ENCODE measurements at places on chromosomes 13 and 19. TPM values are rescaled to one million over a fixed set of nuclear protein-coding genes. Genes with fewer than 3 reads are reported as not detected.

- no peak overlapping the region for H3K4me3 ChIP-seq
- peaks cover 34% of the 10 kb centered on the region for H3K27me3 ChIP-seq
- H3K36me3 ChIP-seq = peaks cover 17% of the 10 kb centered on the region
- peak overlapping the region; percentile 71 for H3K27ac ChIP-seq
- H3K4me1 ChIP-seq = peaks cover 24% of the 10 kb centered on the region
These were observed 13.1 kb downstream of the EPS8L1 start for GRCh38 chr19:55088543-55089341.

GRCh38 chr13:78606471-78607408, 3.4 kb upstream of the POU4F1 start:
- H3K4me1 ChIP-seq = peaks cover 24% of the 10 kb centered on the region
- DNase-seq = no peak
- no peak overlapping the region for H3K4me3 ChIP-seq
- H3K36me3 ChIP-seq = no peaks in the 10 kb centered on the region
- peaks cover 89% of the 10 kb centered on the region for H3K27me3 ChIP-seq

GRCh38 chr13:78247362-78247761, 328.7 kb upstream of the EDNRB start:
- H3K4me1 ChIP-seq = no peaks in the 10 kb centered on the region
- H3K27ac ChIP-seq = no peak overlapping the region
- no peak overlapping the region for H3K4me3 ChIP-seq

DNA sequence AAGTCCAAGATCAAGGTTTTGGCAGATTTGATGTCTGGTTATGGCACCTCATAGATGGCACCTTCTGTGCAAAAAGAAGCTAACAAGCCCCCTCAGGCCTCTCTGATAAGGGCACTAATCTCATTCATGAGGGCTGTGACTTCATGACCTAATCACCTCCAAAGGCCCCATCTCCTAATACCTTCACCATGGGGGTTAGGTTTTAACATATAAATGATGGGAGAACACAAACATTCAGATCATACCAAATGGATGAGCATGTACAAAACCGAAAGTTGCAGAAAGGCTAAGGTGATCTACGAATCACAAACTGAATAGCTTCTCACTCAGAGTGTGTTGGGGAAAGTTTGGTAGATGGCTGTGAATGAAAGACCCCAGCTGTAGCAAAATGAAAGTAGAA, 217.4 kb downstream of the TBC1D4 start:
- no peak overlapping the region for H3K27ac ChIP-seq
- no peaks in the 10 kb centered on the region for H3K36me3 ChIP-seq
- H3K27me3 ChIP-seq = no peaks in the 10 kb centered on the region
- no peak for DNase-seq
- H3K4me3 ChIP-seq = no peak overlapping the region
- H3K4me1 ChIP-seq = no peaks in the 10 kb centered on the region

GRCh38 chr13:95251641-95252040, 49.6 kb downstream of the ABCC4 start:
- peaks cover 2% of the 10 kb centered on the region for H3K36me3 ChIP-seq
- DNase-seq = no peak
- H3K27ac ChIP-seq = no peak overlapping the region
- no peak overlapping the region for H3K4me3 ChIP-seq
- H3K27me3 ChIP-seq = no peaks in the 10 kb centered on the region
- H3K4me1 ChIP-seq = peaks cover 2% of the 10 kb centered on the region

LRP3 gene
- 0.08 TPM for total RNA-seq

DNA sequence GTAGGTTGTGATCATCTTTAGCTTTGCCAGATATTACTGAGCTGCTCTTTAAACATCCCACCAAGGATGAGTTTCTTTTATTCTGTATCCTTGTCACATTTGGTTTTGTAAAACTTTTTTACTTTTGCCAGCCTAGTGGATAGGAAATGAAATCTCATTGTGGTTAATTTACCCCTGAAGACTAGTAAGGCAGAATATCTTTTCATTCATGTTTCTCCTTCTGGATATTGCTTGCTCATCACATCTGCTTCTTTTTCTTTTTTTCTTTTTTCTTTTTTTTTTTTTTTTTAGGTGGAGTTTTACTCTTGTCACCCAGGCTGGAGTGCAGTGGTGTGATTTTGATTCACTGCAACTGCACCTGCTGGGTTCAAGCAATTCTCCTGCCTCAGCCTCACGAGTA, 31.3 kb downstream of the SIPA1L3 start:
- H3K27ac ChIP-seq = no peak overlapping the region
- H3K4me1 ChIP-seq = peaks cover 1% of the 10 kb centered on the region
- H3K27me3 ChIP-seq = no peaks in the 10 kb centered on the region
- peaks cover 3% of the 10 kb centered on the region for H3K36me3 ChIP-seq
- no peak overlapping the region for H3K4me3 ChIP-seq

- H3K4me3 ChIP-seq = no peak overlapping the region
- H3K36me3 ChIP-seq = no peaks in the 10 kb centered on the region
- peaks cover 15% of the 10 kb centered on the region for H3K27me3 ChIP-seq
- H3K4me1 ChIP-seq = no peaks in the 10 kb centered on the region
- no peak for DNase-seq
- H3K27ac ChIP-seq = no peak overlapping the region
These were observed 111.5 kb downstream of the PTPRS start for GRCh38 chr19:5228932-5229777.

ZNF44 gene
- total RNA-seq = 15.7 TPM

- H3K4me1 ChIP-seq = peaks cover 7% of the 10 kb centered on the region
- H3K27me3 ChIP-seq = peaks cover 6% of the 10 kb centered on the region
- no peaks in the 10 kb centered on the region for H3K36me3 ChIP-seq
- H3K4me3 ChIP-seq = no peak overlapping the region
- DNase-seq = no peak
These were observed 32.2 kb upstream of the MBNL2 start for GRCh38 chr13:97189928-97190327.

IGFL3 gene
- not detected for total RNA-seq

DNA sequence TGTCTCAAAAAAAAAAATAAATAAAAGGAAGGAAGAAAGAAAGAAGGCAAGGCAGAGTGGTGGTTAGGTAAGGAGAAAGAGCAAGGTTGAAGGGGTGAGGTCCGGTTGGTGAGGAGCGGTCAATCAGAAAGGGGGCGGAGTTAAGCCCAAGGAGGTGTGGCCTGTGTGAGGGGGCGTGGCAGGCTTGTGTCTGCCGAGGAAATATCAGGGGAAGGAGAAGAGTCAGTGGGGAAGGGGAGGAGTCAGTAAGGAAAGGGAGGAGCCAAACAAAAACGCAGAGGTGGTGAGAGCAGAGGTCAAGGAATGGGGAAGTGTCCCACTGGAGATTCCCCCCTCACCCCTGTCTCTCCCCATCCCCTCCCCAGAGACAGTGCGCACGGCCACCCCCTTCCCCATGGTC, 5.9 kb downstream of the CACNG7 start:
- H3K4me3 ChIP-seq = no peak overlapping the region
- H3K36me3 ChIP-seq = no peaks in the 10 kb centered on the region

- no peaks in the 10 kb centered on the region for H3K27me3 ChIP-seq
- no peak for DNase-seq
- no peak overlapping the region for H3K27ac ChIP-seq
- H3K4me1 ChIP-seq = no peaks in the 10 kb centered on the region
- no peak overlapping the region for H3K4me3 ChIP-seq
These were observed 1053.7 kb upstream of the SPRY2 start for GRCh38 chr13:81394640-81395039.

DAND5 gene
- 0.15 TPM for total RNA-seq

DNA sequence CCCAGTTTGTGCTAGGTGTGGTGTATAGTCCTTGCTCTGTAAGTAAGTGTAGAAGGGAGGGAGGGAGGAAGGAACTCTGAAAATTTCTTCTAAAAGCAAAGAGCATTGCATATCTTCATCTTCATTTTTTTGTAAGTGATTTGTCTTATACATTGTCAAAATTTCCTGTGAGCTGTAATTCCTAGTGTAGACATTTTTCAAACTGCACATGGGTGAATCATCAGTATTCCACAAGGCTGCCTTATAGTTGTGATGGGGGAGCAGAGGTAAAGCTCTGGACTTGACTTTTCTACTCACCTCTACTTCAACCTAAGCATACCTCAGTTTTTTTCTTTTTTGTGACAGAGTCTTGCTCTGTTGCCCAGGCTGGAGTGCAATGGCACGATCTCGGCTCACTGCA, 86.9 kb downstream of the CDK8 start:
- H3K4me1 ChIP-seq = no peaks in the 10 kb centered on the region
- no peak overlapping the region for H3K27ac ChIP-seq
- no peak overlapping the region for H3K4me3 ChIP-seq
- DNase-seq = no peak

DNAJC3 gene
- 20.3 TPM for total RNA-seq

CEACAM5 gene
- not detected for total RNA-seq

MEIOSIN gene
- total RNA-seq = not detected

- H3K27ac ChIP-seq = no peak overlapping the region
- DNase-seq = no peak
- no peaks in the 10 kb centered on the region for H3K4me1 ChIP-seq
- H3K27me3 ChIP-seq = no peaks in the 10 kb centered on the region
- H3K36me3 ChIP-seq = no peaks in the 10 kb centered on the region
These were observed 365.9 kb downstream of the FGF14 start for GRCh38 chr13:102035969-102036368.

DNA sequence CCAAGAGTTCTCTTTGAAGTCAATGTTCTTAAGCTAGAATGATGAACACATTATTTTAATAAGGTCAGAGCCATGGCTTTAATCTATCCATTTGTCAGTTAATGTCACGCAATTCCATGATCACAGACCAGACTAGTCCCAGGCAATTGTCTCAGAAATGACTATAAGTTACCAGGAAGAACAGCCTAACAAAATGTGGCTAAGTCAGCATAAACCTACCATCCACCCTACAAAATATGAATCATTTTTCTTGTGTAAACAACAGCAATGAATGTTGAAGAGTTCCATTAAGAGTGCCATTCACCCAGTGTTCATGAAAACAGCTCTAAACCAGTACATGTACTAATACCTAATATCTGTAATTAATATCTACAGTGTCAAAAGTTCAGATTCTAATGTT, 127.5 kb downstream of the KCTD12 start:
- H3K4me1 ChIP-seq = no peaks in the 10 kb centered on the region
- no peak overlapping the region for H3K27ac ChIP-seq
- H3K4me3 ChIP-seq = no peak overlapping the region
- H3K27me3 ChIP-seq = no peaks in the 10 kb centered on the region

DNA sequence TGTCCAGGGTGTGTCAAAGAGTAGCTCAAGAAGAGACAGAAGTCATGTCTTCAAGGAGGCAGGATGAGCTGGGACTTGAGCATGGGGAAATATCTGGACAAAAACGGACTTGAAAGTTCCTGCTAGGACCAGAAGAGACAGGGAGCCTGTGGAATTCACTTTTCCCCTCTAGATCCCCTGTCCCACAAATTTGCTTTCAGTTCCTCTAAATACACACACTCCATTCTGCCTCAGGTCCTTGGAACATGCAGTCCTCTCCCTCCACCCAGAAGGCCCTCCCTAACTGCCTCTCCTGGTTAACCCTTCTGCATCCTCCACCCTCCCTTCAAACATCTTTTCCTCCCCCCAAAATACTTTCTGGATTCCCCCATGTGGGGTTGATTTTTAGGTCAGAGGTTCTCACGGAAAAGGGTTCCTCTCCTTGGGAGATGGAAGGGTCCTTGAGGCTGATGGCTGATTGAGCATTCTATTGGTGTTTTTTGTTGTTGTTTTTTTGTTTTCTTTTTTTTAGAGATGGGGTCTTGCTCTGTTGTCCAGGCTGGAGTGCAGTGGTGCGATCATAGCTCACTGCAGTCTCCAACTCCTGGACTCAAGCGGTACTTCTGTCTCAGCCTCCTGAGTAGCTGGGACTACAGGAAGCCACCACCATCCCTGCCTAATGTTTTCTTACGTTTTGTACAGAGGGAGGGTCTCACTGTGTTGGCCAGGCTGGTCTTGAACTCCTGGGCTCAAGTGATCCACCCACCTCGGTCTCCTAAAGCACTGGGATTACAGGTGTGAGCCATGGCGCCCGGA, 6.9 kb upstream of the RETN start:
- no peak overlapping the region for H3K4me3 ChIP-seq
- peaks cover 3% of the 10 kb centered on the region for H3K27me3 ChIP-seq
- no peak overlapping the region for H3K27ac ChIP-seq
- no peaks in the 10 kb centered on the region for H3K36me3 ChIP-seq
- H3K4me1 ChIP-seq = peaks cover 21% of the 10 kb centered on the region

DNA sequence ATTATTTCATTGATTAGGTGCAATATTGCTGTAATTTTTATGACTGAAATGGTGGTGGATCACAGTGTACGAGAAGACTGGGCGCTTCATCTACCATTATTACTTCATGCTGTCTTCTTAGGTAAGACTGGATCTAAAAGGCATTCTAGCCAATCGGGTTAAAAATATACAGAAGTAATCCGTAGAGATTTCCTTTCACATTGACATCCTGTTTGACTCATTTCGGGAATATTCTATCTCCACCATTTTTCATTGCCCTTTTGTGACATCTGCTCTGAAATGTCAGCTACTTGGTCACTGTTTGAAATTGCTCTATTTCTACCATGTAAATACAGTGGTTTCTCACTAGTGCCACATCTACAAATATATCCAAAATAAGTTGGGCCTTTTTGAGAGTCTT, 90.2 kb downstream of the ZAR1L start:
- H3K4me1 ChIP-seq = no peaks in the 10 kb centered on the region
- no peak overlapping the region for H3K4me3 ChIP-seq
- no peaks in the 10 kb centered on the region for H3K36me3 ChIP-seq
- no peak overlapping the region for H3K27ac ChIP-seq
- H3K27me3 ChIP-seq = no peaks in the 10 kb centered on the region

- H3K27ac ChIP-seq = no peak overlapping the region
- H3K36me3 ChIP-seq = peaks cover 24% of the 10 kb centered on the region
- peaks cover 37% of the 10 kb centered on the region for H3K4me1 ChIP-seq
- H3K27me3 ChIP-seq = no peaks in the 10 kb centered on the region
- H3K4me3 ChIP-seq = no peak overlapping the region
These were observed 7.2 kb upstream of the RASL11A start for GRCh38 chr13:27263438-27263837.

NLRP4 gene
- total RNA-seq = not detected

- no peak overlapping the region for H3K4me3 ChIP-seq
- no peak for DNase-seq
- no peak overlapping the region for H3K27ac ChIP-seq
- no peaks in the 10 kb centered on the region for H3K27me3 ChIP-seq
- H3K4me1 ChIP-seq = no peaks in the 10 kb centered on the region
- no peaks in the 10 kb centered on the region for H3K36me3 ChIP-seq
These were observed 80.1 kb downstream of the DCLK1 start for GRCh38 chr13:36051082-36051481.
